ENCODE measurements at places on chromosomes 1 and 21. TPM values are rescaled to one million over a fixed set of nuclear protein-coding genes. Genes with fewer than 3 reads are reported as not detected.

GRCh38 chr1:22452481-22452957 is 868 bp downstream of the ZBTB40 start:
- DNase-seq: no peak
- peaks cover 17% of the 10 kb centered on the region for H3K4me1 ChIP-seq
- peak overlapping the region; percentile 99 for H3K4me3 ChIP-seq
- H3K36me3 ChIP-seq: no peaks in the 10 kb centered on the region
- peak overlapping the region; percentile 98 for H3K27ac ChIP-seq
- no peaks in the 10 kb centered on the region for H3K27me3 ChIP-seq

- H3K27me3 ChIP-seq: no peaks in the 10 kb centered on the region
- peaks cover 25% of the 10 kb centered on the region for H3K4me1 ChIP-seq
- no peaks in the 10 kb centered on the region for H3K36me3 ChIP-seq
These were observed 529 bp downstream of the MPZL1 start for GRCh38 chr1:167722152-167722869.

GRCh38 chr1:18191481-18192155 is 84.0 kb downstream of the IGSF21 start:
- H3K27ac ChIP-seq: no peak overlapping the region
- H3K36me3 ChIP-seq: no peaks in the 10 kb centered on the region
- no peak overlapping the region for H3K4me3 ChIP-seq
- no peak for DNase-seq
- H3K4me1 ChIP-seq: no peaks in the 10 kb centered on the region
- H3K27me3 ChIP-seq: peaks cover 5% of the 10 kb centered on the region

GRCh38 chr1:220775240-220775853 is 11.4 kb upstream of the MTARC1 start:
- H3K4me1 ChIP-seq: no peaks in the 10 kb centered on the region
- H3K36me3 ChIP-seq: peaks cover 18% of the 10 kb centered on the region
- DNase-seq: no peak
- H3K27me3 ChIP-seq: no peaks in the 10 kb centered on the region
- H3K27ac ChIP-seq: no peak overlapping the region

The TRIM67 gene
- not detected for total RNA-seq

The ZYG11A gene
- total RNA-seq: not detected

The PBX1 gene
- total RNA-seq: 37.4 TPM

Measured in ascending aorta (tissue), 2 donors.